Activated T-helper 17 cell treated with anti-CD3 and anti-CD28 coated beads, Interleukin-2, amount 50 U/mL, for 72 hours (primary cell): ENCODE measurements at places on chromosomes 4 and X. TPM values are rescaled to one million over a fixed set of nuclear protein-coding genes. Genes with fewer than 3 reads are reported as not detected.

Gene CDK16
- total RNA-seq = 58.3 TPM

Gene DGKK
- total RNA-seq = not detected

Gene SHOX
- total RNA-seq = not detected

Gene SERPINA7
- not detected for total RNA-seq

DNA sequence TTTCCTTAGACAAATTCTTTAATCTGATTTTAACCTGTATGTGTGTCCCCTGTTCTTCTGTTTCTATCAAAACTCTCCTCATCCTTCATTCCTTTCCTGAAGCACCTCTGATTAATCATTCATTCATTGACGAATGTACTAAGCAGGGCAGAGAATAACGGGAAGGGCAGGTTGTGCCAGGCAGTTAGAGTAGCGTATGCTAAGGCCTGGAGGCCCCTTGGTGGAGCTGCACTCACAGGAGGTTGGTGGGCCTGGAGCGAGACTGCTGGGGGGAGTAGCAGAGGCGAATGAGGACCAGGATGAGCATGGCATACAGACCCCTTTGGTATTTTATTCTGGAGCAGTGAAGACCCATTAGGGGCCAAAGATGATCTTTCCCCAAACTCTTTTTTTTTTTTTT lies 22.5 kb downstream of the PTTG2 start:
- no peaks in the 10 kb centered on the region for H3K36me3 ChIP-seq
- ATAC-seq = no peak
- peaks cover 17% of the 10 kb centered on the region for H3K4me1 ChIP-seq
- H3K27me3 ChIP-seq = no peaks in the 10 kb centered on the region

DNA sequence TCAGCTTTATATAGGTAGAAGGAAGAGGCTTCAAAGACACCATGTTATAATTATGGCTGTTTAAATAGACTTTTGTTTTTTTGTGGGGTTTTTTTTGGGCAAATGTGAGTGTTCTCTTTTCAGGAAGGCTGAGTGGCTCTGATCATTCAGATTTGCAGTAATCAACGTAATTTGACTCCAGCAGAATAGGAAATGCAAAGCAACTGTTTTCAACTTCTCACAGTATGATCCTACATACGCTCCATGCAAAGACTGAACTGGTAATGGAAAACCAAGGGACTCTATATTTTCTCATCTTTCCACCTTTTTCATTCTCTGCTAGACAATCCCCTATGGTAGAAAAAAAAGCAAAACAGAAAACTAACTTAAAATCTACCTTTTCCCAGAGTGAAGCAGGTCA lies 10.8 kb downstream of the ADH1B start:
- no peaks in the 10 kb centered on the region for H3K4me1 ChIP-seq
- H3K27me3 ChIP-seq = peaks cover 10% of the 10 kb centered on the region
- H3K36me3 ChIP-seq = no peaks in the 10 kb centered on the region
- H3K27ac ChIP-seq = no peak overlapping the region
- no peak for ATAC-seq

DNA sequence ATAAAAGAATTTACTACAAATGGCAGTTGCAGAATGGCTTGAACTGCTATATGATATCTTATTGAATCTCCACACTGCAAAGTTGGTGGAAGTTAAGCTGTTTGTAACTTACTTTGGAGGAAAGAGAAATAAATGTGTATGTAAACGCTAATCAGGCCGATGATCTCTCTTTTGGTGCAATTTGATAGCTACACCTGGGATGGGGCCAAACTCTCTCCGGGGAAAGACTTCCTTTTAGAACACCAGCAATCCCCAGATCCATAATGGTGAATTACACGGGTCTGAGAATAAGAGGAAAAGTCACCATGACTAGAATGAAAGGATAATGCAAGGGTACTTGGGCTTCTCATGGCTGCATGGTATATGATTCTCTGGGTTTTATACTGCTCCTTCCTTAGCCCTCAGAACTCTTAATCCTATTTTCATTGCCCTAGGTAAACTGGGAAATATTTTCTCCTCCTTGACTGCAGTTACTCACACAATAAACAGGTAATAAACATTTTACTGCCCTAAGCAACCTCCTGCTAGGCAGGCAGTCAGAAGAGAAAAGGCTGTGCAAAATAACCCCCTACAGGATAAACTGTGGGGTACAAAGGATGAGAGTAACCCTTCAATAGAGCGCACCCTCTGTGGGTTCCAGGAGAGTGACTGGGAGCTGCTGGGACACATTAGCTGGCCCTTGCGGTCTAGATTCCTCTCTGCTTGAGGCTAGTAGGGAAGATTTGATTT lies 109.3 kb downstream of the MGST2 start:
- H3K27me3 ChIP-seq = peaks cover 3% of the 10 kb centered on the region
- no peaks in the 10 kb centered on the region for H3K36me3 ChIP-seq
- no peaks in the 10 kb centered on the region for H3K4me1 ChIP-seq
- no peak overlapping the region for H3K27ac ChIP-seq

GRCh38 chrX:108736509-108737479 lies at the start of gene IRS4:
TSS of gene IRS4 (minus strand) at chrX:108736563.
- no peak within 1 kb of the TSS for H3K27ac ChIP-seq
- ATAC-seq = no peak
- no peaks in the 10 kb centered on the region for H3K36me3 ChIP-seq

DNA sequence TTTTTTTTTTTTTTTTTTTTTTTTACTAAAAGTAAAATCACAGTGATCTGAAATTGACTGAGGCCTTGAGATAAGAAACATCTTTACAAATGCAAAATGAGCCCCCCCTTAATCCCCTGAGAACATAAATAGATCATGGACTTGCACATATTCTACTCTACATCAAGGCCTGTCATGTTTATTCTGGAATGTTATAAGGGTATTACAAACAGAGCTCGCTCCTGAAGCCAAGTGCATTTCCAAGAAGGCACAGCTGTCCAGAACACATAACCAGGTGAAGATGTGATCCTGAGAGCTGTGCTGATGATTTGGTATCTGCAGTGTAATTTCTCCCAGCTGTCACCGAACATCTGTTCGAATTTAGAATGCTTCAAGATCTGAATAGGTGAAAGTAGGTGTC lies 384.5 kb downstream of the GPAT3 start:
- no peak overlapping the region for H3K4me3 ChIP-seq
- no peak overlapping the region for H3K27ac ChIP-seq
- H3K27me3 ChIP-seq = peaks cover 5% of the 10 kb centered on the region
- H3K4me1 ChIP-seq = no peaks in the 10 kb centered on the region
- ATAC-seq = no peak

GRCh38 chrX:75303795-75304194 lies 29.9 kb downstream of the UPRT start:
- H3K4me3 ChIP-seq = no peak overlapping the region
- H3K27ac ChIP-seq = no peak overlapping the region
- no peak for ATAC-seq
- H3K4me1 ChIP-seq = no peaks in the 10 kb centered on the region

- H3K27ac ChIP-seq = no peak overlapping the region
- no peaks in the 10 kb centered on the region for H3K4me1 ChIP-seq
- H3K27me3 ChIP-seq = peaks cover 2% of the 10 kb centered on the region
- H3K4me3 ChIP-seq = no peak overlapping the region
These were observed 40.4 kb upstream of the PROM1 start for GRCh38 chr4:16124232-16124631.

DNA sequence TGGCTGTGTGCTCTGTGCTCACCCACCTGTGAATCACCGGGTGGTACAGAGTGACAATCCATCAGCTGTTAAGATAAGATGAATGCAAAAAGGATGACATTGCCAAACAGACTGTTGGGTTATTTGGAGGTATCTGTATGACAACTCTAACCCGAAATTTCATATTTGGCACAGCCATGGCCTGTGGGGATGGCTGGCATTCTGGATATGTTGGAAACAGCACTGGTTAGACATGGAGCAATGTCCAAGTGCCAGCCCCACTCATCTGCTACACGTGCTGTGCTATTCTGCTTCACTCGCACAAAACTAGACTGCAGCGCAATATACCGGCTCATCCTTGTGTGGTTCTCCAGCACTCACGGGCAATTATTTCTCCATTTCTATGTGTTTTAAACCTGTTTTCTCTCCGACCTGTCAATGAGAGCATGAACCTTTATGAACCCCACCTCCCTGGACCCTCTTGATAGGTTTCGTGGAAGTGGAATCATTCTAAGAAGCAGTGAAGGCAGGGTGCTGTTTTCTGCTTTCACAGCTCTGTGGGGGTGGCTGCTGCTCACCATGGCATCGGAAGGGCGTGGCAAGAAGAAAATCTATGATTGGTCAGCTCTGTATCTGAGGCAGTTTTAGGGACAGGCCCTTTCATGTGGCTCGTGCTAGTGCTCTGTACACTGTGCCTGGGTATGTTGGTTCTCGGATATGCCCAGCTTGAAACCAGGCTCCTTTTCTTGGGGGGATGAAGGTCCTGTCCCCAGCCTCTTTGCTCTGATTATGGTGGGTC lies 94.9 kb downstream of the ENPP6 start:
- H3K27ac ChIP-seq = no peak overlapping the region
- no peak for ATAC-seq
- H3K4me3 ChIP-seq = no peak overlapping the region

- H3K4me1 ChIP-seq = no peaks in the 10 kb centered on the region
- no peaks in the 10 kb centered on the region for H3K36me3 ChIP-seq
- no peaks in the 10 kb centered on the region for H3K27me3 ChIP-seq
These were observed 155.5 kb upstream of the PRDX4 start for GRCh38 chrX:23511793-23512192.

DNA sequence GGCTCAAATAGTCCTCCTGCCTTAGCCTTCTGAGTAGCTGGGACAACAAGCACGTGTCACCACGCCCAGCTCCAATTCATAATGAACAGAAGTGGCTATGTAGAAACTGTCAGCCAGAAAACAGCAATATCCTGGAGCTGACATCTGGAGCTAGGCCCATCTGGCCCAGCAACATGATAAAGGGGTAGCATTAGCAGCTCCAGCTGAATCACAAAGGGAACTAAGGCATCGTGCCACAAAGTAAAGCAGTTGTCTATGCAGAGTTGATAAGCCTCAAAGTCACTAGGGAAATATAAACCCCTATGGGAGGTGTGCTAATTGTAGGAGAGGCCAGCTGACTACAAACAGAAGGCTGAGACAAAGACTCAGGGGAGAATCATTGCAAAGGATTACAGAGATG lies 270.5 kb upstream of the GPC4 start:
- H3K27ac ChIP-seq = no peak overlapping the region
- no peaks in the 10 kb centered on the region for H3K27me3 ChIP-seq
- no peak for ATAC-seq
- no peaks in the 10 kb centered on the region for H3K36me3 ChIP-seq

DNA sequence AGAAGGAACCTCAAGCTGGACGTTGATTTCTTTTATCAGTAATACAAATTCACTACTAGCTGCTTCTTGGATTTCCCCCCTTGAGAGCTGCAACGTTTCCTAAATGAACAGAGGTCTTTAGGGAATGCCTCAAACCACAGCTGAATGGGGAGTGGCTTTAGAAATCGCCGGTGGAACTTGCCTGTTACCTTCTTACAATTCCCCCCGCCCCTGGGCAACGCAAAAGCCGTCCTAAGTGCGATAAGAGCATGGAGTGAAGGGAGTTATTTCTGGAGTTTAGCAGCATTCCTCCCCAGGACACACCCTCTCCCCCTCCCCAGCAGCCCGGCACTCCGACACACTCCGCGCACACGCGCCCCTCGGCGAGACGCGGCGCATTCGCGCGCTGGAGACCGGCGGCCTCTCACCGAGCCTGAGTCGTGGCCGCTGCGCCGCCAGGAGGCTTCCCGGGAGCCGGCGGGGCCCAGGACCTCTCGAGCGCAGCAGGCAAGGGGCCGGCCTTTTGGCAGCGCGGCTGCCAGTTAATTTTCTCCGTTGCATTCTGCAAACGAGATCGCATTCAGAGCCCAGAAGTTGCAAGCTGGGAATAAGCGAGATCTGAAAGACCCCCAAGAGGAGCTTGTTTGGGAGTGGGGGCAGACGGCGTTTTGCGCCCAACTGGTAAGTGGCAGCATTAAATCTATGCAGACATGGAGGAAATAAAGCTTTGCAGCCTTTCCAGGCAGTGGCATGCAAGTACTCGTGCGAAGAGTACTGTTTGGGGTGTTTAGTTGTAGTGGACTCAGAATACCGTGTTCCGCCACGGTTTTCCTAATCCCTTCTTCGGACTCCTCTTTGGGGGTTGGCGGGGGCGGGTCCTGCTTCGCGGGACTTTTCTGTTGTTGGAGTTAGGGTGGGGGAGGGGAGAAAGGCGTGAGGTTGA lies 134.7 kb downstream of the PALLD start:
- H3K4me1 ChIP-seq = no peaks in the 10 kb centered on the region
- ATAC-seq = no peak
- no peaks in the 10 kb centered on the region for H3K36me3 ChIP-seq
- peak overlapping the region; percentile 21 for H3K4me3 ChIP-seq
- no peak overlapping the region for H3K27ac ChIP-seq

- no peak overlapping the region for H3K27ac ChIP-seq
- no peaks in the 10 kb centered on the region for H3K27me3 ChIP-seq
- H3K4me3 ChIP-seq = no peak overlapping the region
These were observed 152.2 kb downstream of the TACR3 start for GRCh38 chr4:103567591-103567990.

DNA sequence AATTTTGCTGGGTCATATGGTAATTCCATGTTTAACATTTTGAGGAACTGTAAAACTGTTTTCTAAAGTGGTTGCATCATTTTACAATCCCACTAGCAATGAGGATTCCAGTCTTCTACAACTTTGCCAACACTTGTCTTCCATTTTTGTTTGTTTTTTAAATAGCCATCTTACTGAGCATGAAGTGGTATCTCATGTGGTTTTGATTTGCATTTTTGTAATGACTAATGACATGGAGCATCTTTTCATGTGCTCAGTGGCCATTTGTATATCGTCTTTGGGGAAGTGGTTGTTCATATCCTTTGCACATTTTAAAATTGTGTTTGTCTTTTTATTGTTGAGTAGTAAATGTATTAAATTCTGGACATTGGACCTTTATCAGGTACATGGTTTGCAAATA lies 94.7 kb downstream of the TMEM131L start:
- H3K27ac ChIP-seq = no peak overlapping the region
- peaks cover 95% of the 10 kb centered on the region for H3K36me3 ChIP-seq
- H3K4me3 ChIP-seq = no peak overlapping the region
- ATAC-seq = peak; percentile 84
- no peaks in the 10 kb centered on the region for H3K27me3 ChIP-seq

DNA sequence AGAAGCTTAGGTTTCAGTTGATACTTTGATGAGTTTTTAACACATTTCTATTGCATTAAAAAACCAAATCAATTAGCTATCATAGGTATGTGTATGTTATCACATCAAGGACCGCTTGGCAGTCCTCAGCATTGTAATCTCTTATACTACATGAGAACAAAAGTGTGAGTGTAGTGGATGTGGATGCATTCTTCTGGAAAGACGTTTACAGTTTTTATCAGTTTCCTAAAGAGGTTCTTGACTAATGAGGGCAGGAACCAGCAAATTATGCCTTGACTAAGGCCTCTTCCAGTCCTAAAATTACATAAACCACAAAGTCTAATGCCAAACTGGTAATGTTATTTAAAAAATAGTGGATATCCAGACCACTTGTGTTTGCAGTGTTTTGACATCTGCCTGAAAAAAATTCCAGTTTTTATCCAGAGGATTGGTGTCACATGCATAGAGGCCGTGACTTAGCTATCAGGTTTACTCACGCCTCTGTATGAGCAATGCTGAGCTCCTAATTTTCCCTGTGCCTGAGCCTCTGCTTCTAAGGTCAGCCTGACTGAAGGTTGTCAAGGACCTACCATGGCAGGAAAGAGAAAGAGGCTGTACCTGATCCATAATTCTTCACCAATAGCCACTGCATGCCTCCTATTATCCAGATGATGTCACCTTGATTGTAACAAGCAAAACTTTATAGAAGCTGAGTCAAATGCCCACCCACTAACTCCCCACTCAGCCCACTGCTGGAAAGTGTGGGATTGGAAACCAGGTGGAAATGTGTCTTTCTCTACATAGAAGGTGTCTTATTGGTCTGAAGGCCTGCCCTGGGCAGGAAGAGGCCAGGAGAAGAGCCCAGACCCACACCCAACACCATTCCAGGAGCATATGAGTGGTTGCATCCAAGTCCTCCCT lies 68.7 kb downstream of the ENPP6 start:
- H3K36me3 ChIP-seq = no peaks in the 10 kb centered on the region
- H3K4me1 ChIP-seq = no peaks in the 10 kb centered on the region
- no peak overlapping the region for H3K27ac ChIP-seq
- no peak for ATAC-seq
- no peak overlapping the region for H3K4me3 ChIP-seq
